ENCODE measurements at places on chromosomes 1 and 21.

DNA sequence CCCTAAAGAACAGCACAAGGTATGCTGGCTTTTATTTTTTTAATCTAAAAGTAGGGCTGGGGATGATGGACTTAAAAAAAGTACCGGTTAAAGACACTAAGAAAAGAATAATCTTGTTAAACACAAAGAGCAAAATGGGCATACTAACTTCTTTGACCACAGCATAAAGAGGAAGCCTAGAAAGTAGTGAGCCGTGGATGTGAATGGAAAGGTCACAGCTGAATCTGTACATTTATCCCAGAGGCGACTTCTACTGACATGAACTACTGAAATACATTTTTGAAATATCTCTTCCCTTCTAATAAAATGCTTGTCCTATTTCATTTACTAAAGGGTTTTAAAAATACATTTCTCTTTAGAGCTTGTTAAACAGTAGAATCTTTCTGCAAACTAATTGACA lies 140.7 kb downstream of the SLC45A1 start:
- no peak for DNase-seq

- DNase-seq: no peak
Measured at GRCh38 chr21:40850071-40850470, 3.1 kb upstream of the DSCAM start.

DNA sequence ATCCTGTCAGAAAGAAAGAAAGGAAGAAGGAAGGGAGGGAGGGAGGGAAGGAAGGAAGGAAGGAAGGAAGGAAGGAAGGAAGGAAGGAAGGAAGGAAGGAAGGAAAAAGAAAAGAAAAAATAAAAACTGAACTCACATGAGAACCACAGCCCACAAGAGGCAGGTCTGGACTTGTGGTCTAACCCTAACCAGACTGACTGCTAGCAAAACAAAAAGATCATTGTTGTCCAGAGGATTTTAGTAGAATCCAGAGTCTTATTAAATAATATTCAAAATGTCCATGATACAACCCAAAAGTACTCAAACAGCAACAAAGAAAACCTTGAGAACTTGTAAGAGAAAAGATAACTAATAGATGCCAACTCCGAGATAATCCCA lies 4.7 kb upstream of the ITGB2 start:
- no peak for DNase-seq

- no peak for DNase-seq
Measured at GRCh38 chr1:180542838-180543145, 16.0 kb upstream of the OVAAL start.

- DNase-seq: no peak
Measured at GRCh38 chr1:159663552-159663951, 50.8 kb downstream of the CRP start.
